ENCODE measurements at places on chromosomes 5 and 9.

DNA sequence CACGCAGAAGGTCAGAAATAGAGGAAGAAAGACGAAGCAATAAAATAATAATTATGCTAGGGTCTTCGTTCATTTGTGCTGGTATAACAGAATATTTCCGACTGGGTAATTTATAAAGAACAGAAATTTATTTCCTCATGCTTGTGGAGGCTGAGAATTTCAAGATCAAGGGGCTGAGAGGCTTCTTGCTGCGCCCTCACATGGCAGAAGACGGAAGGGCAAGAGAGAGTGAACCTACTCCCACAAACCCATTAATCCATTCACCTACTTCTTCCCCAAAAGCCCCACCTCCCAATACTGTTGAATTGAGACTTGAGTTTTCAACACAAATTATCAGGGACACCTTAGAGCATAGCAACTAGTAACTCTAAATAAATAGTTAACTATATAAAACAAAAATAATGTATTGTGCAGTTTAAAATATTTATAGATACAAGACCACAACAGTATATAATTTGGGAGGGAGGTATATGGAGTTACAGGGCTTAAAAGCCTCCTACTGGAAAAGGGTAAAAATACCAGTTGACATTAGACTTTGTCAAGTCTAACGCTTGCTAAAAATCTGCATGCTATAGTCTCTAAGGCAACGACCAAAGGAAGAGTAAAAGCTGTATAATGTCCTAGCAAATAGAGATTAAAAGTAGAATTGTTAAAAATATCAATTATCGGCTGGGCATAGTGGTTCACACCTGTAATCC lies 40.3 kb upstream of the NAA35 start:
- DNase-seq = peak; percentile 39

DNA sequence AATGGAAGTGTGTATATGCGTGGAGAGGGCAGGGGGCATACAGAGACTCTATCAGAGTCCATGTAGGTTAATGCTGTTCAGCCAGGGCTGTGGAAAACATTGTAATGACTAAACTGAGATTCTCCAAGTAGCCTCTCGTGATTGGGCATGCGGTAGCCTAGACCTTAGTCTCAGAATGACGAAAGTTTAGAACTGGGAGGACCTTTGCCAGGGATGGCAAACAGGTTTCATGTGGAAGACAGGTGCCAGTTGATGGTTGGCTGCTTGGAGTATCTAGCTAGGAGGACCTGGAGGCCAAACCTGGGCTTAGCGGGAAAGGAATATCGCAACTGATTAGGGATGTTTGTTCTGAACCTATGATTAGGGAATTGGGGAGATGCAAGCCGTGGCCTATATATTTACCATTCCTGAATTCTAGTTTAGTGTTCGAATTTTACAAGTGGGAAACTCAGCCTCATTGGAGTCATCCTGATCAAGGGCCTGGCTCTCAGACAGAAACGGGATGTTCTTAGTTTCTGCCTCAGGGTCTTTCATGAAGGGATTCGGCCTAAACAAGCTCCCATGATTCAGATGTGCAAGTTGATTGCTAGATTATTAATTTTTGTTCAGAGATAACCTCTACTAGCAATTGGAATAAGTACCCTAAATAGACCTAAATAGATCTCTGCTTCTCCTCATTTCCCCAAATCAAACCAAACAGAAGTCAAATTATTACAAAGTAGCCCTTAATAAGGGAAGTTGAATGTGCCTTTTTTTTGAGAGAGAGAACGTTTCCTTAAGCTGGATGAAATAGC lies 26.8 kb upstream of the TJP2 start:
- DNase-seq = no peak

GRCh38 chr9:68472119-68472518 lies 68.6 kb downstream of the TMEM252 start:
- DNase-seq = no peak

DNA sequence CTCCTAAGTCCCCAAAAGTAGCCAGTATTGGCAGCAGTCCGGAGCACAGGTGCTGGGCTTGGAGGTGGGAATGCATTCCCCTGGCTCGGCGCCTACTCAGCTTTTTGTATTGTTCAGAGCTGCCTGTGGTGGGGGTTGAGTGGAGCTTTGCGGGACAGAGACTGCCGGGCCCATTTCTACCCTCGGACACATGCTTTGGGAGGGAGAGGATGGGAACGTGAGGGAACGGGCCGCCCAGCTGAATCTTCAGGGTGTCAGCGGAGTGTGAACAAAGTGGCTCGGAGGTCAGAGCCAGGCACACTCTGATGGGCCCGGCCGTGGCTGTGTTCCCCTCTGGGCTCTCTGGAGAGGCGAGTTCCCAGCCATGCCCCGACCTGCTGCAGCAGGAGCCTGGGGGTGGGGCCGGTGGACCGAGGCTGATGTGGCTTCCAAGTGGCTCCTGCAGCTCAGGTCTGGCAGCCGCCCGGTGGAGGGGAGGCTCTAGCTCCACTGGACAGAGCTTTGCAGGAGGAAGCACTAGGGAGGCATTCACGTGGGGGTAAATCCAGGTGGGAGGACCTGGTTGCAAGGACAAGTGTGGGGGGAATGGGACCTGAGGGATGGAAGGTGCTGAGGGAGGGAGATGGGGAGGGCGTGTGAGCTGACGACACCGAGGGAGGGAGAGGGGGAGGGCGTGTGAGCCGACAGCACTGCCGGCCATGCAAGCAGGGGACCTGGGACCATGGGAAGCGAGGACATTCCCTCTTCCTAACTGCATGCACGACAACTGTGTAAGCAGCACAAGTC lies 31.1 kb upstream of the SLC6A3 start:
- DNase-seq = no peak

DNA sequence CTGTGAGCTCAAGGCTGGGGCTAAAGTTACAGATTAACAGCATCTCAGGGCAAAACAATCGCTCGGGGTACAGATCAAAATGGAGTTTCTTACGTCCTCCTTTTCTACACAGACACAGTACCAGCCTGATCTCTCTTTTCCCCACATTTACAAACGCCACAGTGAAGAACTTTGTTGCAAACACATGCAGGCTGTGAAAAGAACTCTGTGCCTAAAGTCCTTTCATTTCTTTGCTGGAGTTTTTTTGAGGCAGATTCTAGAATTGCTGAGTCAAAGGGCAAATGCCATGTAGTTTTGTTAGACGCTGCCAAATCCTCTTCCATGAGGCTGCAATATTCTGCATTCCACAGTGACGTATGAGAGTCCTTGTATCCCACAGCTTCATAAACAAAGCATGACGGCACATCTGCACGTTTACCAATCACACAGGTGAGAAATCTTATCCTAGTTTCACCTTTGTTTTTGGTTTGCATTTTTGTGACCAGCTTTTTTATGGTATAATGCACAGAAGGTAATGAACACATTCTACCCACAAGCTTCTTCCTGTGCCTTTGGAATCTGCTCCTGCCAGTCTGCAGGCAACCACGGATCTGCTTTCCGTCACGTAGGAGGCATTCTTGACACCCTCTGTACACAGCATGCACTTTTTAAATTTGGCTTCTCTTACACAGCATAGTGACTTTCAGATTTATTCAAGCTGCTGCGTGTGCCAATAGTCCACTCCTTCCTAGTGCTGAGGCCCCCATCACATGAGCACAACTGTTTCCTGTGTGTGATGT lies 44.6 kb upstream of the LPCAT1 start:
- peak; percentile 56 for DNase-seq

DNA sequence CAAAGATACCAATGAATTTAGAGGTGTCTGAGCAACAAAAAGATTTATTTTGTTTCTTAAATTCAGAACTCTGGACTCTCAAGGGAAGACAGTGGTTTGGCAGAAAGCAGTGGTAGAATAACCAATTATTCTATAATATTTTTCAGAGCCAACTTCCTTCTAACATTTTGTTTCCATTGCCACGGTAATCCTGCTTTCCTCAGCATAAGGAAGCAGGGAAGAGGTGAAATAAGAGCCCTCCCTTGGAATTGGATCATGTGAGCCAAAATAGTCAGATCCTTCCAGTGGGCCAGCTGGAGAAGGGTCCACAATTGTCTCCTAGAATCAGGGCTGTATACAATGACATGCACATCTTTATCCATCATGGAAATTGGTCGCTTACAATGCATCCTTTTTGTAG lies 130.0 kb upstream of the MAP1B start:
- DNase-seq = no peak

DNA sequence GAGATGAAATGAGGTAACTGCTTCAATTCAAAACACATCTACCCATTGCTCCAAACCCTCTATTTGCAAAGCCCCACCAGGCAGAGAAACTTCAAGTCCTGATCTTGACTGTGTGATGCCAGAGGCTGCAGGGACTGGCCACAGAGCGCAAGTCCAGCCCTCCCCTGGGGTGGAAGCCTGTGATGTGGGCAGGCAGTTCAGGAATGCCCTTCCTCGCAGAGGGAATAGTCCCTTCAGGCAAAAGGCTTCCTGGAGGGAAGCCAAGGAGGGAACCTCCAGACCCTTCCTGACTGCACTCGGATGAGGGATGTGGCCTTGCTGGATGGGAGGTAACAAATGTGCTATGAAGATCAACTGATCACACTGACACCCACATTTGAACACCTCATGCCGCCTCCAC lies 131.2 kb downstream of the SLIT3 start:
- no peak for DNase-seq

- no peak for DNase-seq
These were observed 12.9 kb upstream of the PRDM9 start for GRCh38 chr5:23494558-23494957.

- DNase-seq = no peak
These were observed 242.6 kb downstream of the RAB3C start for GRCh38 chr5:58825441-58825840.

DNA sequence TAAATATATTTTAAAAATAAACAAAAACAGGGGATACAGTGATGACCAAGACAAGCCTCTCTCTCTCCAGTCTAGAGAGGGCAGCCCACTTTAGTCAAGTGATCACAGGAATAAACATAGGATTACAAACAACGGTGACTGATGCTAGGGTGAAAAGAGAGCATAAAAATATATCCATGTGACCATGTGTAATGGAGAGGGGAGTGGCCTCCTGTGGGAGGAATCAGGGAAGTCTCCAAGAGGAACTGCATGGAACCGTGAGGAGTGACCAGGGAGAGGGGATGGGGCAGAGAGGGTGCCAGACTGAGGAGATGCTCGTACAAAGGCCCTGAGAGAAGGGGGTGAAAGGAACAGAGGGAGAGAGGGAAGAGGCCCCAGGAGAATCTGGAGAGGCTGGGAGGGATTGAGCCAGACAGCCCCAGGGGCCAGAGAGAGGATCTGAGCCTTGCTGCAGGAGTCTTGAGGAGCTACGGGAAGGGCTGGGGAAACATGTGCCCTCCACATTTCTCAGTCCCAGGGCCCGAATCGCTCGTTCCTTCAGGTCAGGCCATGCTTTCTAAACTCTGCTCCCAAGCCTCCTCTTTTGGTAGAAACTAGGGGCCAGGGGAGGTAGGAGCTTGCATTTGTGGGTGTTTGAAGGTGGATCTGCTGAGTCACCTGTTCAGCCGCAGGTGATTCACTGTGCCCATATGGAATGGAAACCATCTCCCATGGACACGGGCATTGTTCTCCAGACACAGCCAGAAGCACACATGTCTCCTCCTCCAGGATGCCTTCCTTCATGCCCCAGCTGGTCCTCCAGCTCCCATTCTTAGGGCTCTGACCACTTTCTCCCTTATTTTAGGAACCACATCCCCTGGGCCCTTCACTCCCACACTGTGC lies 63.8 kb downstream of the PAX5 start:
- peak; percentile 37 for DNase-seq

- no peak for DNase-seq
These were observed 1.3 kb downstream of the NIPBL start for GRCh38 chr5:36877667-36878391.

GRCh38 chr5:59792983-59793585 lies 100.4 kb downstream of the PDE4D start:
- no peak for DNase-seq

- DNase-seq = peak; percentile 54
These were observed 195.2 kb upstream of the PTGER4 start for GRCh38 chr5:40484495-40484894.

DNA sequence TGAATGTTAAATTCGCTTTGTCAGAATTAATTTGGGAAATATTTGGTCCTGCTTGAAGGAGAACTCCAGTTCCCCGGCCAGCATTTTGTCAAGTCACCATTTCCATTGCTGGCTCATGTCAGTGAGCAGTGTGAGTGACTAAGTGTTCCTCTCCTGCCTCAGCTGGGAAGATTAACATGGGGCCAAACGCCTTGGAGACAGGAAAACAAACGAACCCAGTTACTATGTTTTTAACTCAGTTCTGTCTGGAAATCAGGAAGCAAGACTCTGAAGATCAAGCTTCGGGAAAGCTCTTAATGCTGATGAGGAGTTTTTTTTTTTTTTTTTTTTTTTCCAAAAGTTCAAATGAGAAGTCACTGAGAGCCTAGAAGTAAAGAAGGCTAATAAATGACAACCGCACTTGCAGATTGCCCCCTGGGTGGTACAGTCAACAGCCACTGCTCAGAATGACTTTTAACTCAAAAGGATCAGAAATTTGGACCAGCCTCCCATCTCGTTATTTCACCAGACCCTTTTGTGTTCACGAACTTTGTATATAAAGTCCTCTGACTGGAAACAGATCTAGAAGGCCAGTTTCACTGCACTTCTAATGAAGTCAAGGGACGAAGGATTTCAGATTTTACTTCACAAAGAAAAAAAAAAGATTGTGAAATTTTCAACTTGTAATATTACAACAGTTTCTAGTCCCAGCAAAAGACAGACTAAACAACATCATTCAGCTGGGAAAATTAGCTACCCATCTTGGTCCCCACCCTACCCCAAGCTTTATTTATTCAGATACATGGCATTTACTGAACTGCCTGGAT lies 121.3 kb downstream of the LHFPL2 start:
- peak; percentile 95 for DNase-seq

- peak; percentile 63 for DNase-seq
These were observed 108.7 kb downstream of the RXRA start for GRCh38 chr9:134434894-134435506.

DNA sequence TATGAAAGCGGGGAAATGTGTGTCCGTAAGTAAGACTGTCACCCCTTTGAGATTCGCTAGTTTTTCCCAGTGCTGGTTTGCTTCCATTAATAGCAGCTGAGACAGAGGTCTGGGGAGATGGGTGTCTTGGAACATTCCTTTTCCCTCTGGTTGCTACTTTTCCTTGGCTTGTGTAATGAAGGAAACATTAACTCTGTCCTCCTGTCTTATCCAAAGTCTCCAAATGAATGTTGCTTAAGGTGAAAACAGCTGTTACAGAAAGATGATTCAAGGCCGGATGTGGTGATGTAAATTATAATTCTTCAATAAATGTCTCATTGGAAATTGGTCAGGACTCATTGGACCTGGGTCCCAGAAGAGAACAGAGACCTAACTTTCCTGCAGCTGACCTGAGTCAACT lies 50.0 kb downstream of the MEGF10 start:
- DNase-seq = no peak

DNA sequence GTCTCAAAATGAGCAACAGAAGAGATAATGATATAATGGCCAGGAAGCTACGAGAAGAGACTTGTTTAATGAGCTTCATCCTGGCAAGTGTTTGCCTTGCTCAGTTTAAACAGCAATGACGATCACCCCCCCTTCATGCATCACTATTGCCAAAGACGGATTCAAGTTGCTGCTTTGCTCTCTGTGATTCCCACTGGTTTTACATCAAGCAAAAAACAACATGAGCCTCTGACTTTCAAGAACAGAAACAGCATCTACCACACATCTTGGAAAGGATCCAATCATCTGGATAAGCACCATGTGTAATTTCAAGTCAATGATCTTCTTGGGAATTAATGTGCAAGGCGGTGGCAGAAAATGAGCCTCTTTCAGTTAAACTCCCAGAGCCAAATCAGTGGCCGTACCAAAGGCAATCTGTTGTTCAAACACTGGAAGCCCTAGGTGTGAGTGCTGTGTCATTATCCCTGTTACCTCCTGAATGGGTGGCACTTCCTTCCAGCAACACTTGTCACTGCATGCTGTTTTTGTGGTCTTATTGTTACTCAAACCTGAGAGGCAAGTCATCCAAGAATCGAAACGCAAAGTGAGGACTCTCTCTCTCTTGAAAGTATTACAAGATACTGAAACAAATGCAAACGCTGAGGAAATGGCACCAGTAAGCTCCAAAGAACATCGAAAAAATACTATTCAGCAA lies 72.8 kb downstream of the MED27 start:
- peak; percentile 43 for DNase-seq

Measured in suppressor macrophage treated with lipopolysaccharide for 4 hours (primary cell).